CD4-positive, alpha-beta T cell treated with Interleukin-4 for 4 hours (primary cell): ENCODE measurements at places on chromosomes 11 and 22.

GRCh38 chr22:21876486-21877176, 9.2 kb upstream of the MAPK1 start:
- peak; percentile 88 for DNase-seq

DNA sequence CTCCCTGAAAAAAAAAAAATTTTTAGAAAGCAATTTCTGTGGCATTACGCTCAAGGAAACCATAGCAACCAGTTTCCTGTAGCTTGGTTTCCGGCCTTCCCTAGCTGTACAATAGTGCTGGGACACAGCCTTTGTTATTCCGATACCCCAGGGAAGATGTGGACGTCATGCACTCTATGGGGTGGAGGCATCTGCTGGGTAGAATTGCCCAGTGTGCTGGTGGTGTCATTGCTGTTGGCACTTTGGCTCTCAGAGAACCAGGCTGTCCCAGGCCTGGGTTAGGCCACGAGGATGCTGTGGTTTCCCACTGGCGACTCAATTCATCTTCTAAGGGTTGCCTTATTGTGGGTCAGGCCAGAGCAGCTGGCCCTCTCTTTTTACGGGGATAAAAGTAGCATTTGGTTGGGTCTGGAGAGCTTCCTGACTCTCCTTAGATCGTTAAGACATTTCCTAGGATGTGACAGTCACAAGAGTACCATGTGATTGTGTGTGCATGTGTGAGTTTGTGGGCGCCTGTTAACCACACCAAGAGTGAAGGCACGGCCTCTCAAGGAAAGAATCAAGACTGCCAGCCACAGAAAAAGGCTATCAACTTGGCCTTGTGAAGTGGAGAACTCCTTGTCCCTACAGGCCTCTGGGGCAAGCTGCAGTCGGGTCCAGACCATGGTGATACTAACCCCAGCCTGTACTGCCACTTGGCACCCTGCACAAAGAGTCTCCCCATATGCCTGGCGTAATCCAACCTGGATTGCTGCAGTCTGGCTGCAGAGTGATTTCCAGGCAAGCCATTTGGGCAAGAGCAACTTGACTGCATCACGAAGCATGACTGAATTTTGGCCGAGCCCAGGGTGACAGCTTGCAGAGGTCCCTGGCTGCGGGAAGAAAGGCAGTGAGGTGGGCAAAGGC, 35.9 kb upstream of the NAV2 start:
- DNase-seq, result no peak

GRCh38 chr22:41408665-41409064, 26.9 kb downstream of the TEF start:
- no peak for DNase-seq

DNA sequence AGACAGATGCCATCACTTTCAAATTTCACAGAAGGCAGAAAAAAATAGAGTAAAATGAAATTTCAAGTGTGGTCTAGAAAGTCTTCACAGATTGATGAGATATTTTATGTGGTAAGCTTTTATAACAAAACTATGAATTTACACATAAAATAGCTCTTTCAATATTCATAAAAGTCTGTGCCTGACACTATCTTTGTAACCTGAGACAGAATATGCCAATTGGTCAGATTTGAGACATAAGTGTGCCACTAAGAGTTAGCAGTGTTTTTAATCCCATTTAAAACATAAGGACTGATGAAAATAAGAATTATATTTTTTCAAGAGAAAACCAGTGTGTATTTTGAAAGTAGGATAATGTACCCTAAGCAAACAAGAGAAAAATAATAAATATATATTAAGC, 769.5 kb upstream of the LUZP2 start:
- DNase-seq, result no peak

DNA sequence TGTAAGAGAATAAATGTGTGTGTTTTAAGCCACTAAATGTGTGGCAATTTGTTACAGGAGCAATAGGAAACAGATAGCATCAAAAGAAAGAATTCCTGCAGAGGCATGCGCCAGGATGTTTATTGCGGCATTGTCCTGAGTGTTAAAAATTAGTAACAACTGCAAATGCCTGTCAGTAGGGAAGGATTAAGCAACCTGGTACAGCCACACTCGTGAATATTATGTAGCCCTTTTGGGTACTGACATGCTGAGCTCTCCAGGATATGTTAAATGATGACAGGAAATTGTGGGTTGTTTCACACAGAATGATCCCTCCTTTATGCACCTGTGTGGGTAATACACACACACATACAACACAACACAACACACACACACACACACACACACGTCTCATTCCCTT, 69.7 kb upstream of the MYOD1 start:
- no peak for DNase-seq

GRCh38 chr22:50262460-50262911, 1.0 kb upstream of the MAPK12 start:
- no peak for DNase-seq

GRCh38 chr11:43868852-43869567, 11.6 kb upstream of the ALKBH3 start:
- DNase-seq, result peak; percentile 76

GRCh38 chr11:33373636-33374035, 116.5 kb downstream of the HIPK3 start:
- no peak for DNase-seq

GRCh38 chr22:47100646-47101200, 338.3 kb downstream of the TBC1D22A start:
- DNase-seq, result no peak

DNA sequence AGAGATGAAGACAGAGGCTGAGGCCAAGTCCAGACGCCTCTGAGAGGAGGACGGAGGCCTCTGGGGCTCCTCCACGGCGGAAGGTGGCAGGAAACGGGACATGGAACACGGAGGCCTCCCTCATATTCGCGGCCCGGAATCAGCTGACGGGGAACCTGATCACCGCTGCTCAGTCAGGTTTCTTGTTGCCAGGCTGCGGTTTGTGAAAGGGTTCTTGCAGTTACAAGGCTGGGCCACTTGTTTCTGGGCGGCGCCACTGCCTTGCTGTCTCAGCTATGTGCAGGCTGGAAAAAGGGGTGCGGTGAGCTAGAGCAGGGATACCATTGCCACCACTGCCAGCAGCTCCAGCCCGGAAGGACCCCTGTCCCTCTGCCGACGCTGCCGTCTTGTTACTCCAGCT, 10.0 kb upstream of the MMP1 start:
- no peak for DNase-seq

DNA sequence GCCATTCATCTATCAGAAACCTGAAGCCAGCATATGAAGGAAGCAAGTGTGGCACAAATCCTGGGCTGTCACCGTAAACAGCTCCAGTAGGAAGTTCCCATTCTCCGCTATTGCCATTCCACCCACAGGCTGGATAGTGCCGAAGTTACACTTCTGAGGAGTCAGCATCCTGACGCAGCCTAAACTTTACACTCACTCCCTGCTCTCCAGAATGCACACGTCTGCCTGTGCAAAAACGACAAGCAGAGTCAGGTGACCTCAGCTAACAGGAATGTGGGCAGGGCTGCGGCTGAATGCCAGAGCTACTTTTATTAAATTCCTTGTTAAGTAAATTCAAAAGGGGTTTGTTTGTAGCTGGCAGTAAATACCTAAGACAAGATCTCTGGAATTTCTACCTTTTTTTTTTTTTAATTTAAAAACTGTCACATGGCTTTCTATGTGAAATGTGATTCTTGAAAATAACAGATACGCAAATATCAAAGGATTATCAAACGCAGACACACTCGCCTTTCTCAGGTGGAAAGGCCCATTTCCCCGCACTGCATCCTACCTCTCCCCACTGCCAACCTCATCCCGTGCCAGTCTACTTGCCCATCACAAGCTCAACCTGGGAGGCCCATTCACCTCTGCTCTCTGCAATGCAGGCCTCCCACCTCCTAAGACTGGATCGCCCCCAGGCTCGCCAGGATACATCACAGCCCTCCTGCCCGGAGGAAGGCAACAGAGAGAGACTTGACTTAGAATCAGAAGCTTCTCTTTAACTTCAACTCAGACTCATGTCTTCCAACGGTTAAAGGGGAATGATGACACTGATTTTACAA, 33.5 kb downstream of the NFRKB start:
- DNase-seq, result no peak

GRCh38 chr22:35380013-35380412, 883 bp upstream of the HMOX1 start:
- no peak for DNase-seq

DNA sequence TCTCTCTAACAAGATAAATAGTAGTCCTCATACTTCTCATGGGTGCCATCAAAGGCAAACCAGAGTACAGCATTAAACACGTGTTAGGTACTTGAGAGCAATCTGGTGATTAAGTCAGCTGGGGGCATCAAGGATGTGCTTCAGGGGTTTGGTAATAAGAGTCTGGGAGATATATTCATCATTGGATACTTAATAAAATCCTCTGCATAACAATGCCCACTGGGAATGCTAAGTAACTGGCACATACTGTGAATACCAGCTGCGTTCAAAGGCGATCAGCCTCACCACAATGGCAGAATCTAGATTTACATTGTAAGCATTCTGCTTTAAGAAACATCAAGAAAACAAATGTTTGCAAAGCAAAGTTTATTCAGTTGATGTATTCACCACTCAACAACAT, 268.6 kb upstream of the PITPNB start:
- no peak for DNase-seq

DNA sequence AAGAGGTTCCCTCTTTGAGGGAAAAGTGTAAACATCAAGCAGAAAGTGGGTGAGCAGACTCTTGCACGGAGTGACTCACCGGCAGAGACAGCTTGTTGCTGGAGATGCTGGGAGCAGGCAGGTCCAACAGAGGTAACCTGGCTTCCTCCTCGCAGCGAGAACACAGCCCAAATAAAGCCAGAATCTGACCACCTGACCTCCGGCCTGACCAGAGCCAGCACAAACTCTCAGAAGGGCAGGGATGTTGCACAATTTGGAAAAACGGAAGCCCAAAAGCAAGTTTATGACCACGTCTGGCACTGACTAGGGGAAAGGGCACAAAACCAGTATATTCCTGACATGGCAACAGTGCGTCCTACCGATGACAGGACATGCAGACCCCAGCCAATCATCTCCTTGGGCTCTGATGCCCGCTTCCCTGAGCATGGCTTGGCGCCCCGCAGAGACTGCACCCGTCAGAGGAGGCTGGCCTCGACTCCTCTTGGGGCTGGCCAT, 5.4 kb downstream of the SMCO4 start:
- DNase-seq, result no peak

DNA sequence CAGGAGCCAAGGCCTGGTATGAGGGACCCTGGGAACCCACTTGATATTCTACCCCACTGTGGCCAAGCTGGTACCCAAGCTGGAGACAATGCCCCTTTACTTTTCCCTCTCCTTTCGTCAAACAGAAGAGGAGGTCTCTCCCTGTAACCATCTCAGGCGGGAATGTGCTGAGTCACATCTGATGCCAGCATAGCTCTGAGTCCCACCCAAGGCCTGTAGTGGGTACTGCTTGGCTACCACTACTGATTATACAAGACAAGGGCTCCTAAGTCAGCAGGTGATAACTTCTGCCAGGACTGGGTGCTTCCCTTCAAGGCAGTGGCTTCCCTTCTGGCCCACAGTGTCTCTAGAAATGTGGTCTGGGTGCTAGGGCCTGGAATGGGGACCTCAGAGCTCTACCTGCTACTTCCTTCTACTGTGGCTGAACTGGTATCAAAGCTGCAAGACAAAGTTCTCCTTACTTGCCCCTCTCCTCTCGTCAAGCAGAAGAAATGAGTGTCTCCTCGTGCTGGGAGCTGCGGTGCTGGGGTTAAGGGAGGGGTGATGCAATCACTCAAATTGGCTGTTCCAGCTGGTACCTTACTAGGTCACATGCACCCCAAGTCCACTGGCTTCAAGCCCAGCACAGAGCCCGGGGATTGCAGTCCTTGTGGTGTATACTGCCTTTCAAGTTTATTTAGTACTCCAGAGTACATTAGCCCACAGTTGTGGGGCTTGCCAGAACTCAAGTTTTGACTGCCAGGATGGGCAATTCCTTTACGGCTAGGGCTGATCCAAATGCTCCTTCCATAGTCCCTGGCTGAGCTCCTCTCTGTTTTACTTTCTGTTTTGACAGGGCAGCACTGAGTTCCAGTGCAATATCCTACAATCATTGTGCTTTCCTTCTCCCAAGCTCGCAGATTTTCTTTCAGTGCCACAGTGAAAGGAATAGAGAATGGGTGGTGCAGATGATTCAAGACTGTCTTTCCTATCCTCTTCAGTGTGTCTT, 419.7 kb upstream of the CNTN5 start:
- DNase-seq, result no peak

GRCh38 chr22:44707178-44707577, 5.2 kb downstream of the PRR5 start:
- no peak for DNase-seq

- DNase-seq, result no peak
Observed at GRCh38 chr11:83990160-83990733, 704.1 kb upstream of the CCDC90B start.

DNA sequence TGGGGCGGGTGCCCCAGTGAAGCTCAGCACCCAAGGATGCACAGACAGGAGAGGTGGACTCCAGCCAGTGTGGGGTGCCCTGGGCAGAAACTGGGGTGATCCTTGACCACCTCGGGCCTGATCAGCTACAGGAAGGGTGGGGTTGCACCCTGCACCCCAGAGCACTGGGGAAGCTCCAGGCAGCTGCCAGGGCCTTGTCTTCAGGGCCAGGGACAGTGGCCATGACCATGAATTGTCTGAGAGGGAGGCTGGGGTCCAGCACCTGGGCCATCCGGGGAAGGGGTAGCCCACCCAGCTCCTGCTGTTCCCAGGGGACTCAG, 17.6 kb downstream of the IL17REL start:
- no peak for DNase-seq

DNA sequence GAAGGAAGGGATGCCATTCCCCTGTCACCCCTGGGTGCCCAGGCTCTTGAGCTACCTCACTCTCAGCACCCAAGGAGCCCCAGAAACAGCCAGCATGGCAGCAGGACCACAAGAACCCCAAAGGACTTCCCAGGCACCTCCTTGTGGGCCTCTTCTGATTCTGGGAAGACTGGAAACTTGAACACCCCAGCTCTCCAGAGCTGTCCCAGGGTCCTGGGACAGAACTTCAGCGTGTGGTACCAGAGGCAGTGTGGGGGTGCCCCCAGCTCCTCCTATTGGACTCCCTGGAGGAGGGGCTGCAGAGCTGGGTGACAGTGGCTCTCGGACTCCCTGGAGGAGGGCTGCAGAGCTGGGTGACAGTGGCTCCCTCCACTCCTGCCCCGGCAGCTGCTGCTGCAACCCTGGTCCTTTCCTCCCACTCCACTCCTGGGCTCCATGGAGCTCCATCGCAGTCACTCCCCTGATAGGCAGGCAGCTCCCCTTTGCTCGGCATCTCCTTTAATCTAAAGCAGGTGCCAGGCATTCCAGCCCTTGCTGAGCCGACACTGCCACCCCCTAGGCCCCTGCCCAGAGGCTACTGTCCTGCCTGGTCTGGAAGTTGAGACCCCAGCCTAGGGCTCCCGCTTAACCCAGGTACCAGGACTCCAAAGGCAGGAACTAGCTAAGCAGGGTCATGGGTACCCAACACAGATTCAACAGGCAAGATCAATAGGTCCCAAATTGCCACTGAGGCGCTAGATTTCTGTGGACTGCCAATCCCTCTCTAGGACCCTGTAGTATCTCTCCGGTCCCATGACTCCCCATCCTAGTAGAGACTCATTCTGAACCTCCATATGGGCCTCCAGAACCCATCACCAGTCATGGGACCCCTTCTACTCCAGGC, 2.7 kb downstream of the BCL9L start:
- DNase-seq, result no peak
